ENCODE measurements at places on chromosomes 4 and X. TPM values are rescaled to one million over a fixed set of nuclear protein-coding genes. Genes with fewer than 3 reads are reported as not detected.

DNA sequence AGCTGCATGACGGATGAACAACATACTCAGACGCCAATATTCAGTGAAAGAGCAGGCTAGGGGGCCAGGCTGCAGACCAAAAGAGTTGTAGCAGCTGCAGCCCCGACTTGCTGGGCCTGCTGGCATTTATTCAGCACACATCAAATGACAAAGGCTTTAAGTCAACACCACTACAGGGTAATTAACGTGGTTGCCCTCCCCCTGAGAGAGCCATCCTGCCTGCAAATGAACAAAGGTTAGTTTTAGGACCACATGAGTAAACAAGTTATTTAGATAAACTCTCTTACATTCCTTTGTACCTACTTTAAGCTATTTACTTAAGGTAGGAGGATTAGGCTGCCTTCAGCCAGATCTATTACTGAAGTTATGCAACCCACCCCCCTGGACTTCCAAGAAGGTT, 1329.1 kb downstream of the PCDH18 start:
- DNase-seq: no peak

- DNase-seq: no peak
Measured at GRCh38 chr4:146049802-146050201, 111.2 kb upstream of the ZNF827 start.

GRCh38 chr4:187103351-187103750, 379.7 kb upstream of the FAT1 start:
- no peak for DNase-seq

GRCh38 chr4:31094474-31094873, 374.3 kb downstream of the PCDH7 start:
- no peak for DNase-seq

GRCh38 chr4:24887881-24888430, 24.9 kb downstream of the CCDC149 start:
- no peak for DNase-seq

DNA sequence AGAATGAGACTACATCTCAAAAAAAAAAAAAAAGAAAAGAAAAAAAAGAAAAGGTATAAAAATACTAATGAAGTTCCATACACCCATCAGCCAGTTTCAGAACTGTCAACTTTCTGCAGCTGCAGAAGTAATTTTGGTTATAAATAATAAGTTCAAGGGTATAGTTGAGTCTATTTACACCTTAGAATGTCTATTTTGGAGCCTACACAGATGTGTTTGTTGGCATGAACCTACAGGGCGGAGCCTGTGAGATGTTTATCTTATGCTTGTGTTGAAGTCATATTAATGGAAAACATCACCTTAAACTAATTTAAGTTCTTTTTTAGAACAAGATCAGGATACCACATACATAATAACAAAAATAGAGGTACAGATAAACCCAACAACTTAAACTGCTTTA, 85.8 kb downstream of the RAPGEF2 start:
- no peak for DNase-seq

GRCh38 chr4:48173056-48173991, 39.3 kb upstream of the TXK start:
- DNase-seq: no peak

DNA sequence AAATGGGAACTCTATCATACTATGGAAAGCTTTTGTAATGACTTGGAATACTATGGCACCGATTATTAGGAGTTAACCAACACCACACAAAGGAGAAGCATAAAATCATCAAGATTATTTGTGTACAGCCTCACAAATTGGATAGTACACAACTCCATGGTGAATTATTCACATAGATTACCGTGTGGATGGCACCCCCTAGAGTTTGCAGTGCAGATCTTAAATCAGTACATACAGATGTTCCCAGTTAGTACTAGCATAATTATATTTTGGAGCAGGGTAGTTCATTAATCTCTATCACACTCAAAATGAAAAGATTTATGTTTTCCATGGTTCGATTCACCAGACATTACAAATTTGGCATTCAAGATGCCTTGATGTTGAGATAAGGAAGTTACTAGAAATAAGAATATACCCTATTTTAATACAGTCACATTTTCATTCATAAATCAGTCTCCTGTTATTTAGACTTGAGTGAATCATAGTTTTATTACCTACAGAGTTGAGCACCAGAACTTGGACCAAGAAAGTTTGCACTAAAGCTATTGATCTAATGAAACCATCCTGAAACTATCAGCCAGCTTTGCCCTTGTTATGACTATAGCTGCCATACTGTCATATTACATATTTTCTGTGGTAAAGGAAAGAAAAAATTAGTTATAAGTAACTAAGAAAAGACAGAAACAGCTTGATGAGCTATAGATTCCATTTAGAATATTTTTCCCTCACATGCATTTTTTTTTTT, 531.8 kb downstream of the GLUD2 start:
- peak; percentile 6 for DNase-seq

GRCh38 chr4:152565333-152565732, 29.4 kb upstream of the FBXW7 start:
- no peak for DNase-seq

DNA sequence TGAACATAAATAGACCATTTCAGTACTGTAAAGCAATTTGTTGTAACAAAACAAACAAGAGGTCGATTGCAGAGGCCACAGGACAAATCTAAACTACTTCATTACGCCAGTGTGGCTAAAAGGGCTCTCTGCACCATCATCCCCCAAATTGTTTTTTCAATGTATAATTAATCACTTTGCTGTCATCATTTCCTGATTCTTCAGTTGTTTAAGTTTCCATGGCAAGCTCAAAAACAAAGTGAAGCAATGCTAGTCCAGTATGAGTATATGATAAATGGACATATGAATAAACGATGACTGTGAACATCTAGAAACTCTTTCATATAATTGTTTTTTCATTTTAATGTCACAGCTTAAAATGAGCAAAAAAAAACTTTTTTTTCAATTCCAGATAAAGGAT, 235.4 kb upstream of the FGF13 start:
- DNase-seq: no peak

DNA sequence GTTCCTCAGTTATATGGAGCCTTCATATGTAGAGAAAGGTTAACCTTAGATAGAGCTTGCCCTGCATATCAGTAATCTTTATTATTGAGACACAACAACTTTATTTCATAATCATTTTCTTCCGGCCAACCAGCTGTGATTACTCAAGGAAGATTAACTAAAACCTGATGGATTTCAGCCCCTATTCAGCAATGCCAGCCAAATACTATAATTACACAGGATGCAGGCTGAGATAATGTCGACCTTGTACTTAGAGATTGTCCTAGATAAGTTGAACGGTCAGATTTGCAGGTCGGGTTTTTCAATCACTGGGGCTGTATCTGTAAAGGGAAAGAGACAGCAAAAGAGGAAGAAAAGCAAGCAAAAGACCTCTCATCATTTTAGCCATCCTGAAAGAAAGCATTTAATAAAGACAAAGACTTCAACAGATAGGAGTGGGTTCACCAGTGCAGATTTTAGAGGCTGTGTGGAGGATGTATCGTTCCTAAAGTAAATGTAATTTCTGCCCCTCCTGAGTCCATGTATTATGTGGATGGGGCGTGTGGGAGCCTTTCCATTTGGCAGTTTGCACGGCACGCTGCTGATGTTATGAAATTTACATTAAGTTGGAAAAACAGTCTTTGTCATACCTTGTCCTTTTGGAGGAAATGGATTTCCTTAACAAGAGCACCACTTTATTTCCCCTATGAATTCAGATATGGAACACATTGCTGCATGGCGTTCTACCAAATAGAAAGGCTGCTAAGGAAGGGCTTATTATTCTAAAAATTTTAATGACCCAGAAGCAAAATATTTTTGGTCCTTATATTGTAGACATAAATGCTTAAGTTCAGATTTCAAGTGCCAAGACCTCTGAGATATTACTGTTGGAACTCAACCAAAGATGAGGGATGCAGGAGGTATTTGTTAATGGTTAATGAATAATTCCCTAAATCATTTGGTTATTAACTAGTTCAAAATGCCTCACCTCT, 496.7 kb downstream of the SPRY1 start:
- DNase-seq: no peak

- no peak for DNase-seq
Measured at GRCh38 chr4:120062663-120063195, 3.9 kb downstream of the MAD2L1 start.

DNA sequence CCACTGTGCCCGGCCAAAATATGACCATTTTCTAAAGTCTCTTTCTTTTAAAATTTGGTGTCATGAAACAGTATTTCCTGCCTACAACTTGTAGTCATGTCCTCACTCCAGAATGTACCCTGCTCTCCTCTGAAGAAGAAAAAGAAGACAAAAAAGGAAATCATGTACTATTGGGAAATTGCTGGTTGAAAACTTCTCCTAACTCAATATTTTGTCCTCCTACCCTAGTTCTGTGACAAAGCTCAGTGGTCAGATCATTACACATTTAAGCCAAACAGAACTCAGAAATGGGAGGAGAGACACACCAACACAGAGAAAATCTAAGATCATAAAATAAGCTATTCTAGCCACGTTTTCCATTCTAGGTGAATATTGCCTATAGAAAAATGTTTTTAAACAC, 127.7 kb downstream of the IRF2 start:
- DNase-seq: no peak

Gene LIAS
- polyA plus RNA-seq: 38.6 TPM

Gene ARFIP1
- 44.2 TPM for polyA plus RNA-seq

Gene MTMR8
- 2.0 TPM for polyA plus RNA-seq

Gene TKTL2
- polyA plus RNA-seq: not detected

Data from left kidney (tissue), 8 donors.